ENCODE measurements at places on chromosomes 6 and 20. TPM values are rescaled to one million over a fixed set of nuclear protein-coding genes. Genes with fewer than 3 reads are reported as not detected.

DNA sequence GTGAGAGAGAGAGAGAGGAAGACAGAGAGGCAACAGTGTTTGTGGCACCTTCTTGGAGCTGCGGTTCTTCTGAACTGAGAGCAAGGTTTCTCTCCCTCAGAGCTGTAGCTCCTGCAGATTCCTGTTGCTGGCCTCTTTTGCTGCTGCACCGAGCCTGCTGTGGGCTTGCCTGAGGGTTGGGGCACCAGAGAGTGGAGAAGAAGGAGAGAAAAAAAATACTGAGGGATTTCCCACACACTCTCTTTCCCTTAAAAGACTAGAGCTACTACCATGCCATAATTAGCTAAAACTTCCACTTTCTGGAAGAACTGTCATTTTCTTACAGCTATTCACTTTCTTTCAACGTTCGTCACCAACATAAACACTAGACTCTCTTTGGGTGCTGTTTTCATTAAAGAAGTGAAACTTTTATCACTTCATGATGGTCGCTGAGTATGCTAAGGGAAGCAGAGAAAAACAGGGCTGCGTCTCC is 18.2 kb upstream of the ECI2 start:
- DNase-seq = no peak

- no peak for DNase-seq
Observed at GRCh38 chr6:149458806-149459205, 26.0 kb downstream of the ZC3H12D start.

DNA sequence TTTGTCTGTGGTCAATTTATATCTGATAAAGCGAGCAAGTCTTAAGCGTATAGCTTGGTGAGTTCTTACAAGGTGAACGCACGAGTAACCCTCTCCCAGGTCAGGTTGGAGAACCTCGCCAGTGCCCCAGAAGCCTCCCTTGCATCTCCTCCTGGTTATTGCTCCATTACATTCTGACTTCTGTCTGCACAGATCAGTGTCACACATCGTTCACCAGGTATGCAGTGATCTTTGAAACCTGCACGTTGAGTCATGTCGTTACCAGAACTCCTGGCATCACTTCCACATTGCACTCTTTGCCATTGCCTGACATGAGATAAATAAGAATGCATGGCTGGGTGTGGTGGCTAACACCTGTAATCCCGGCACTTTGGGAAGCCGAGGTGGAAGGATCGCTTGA is 44.2 kb downstream of the AKAP12 start:
- no peak for DNase-seq

Gene CDKN1A
- 48.4 TPM for total RNA-seq

Measured in endothelial cell (in vitro differentiated cells).